Activated CD8-positive, alpha-beta T cell treated with anti-CD3 and anti-CD28 coated beads, Interleukin-2, amount 10 ng/mL, durations not matched to agents 7 days and 5 days (primary cell): ENCODE measurements at places on chromosomes 2 and 18. TPM values are rescaled to one million over a fixed set of nuclear protein-coding genes. Genes with fewer than 3 reads are reported as not detected.

HSBP1L1 gene
- 0.50 TPM for total RNA-seq

ACYP2 gene
- 9.0 TPM for total RNA-seq

UGT1A10 gene
- not detected for total RNA-seq

RTKN gene
- 0.37 TPM for total RNA-seq

ICA1L gene
- total RNA-seq = 5.1 TPM

ERFE gene
- total RNA-seq = 0.50 TPM

NEB gene
- 0.40 TPM for total RNA-seq

ALLC gene
- total RNA-seq = not detected

HMSD gene
- not detected for total RNA-seq

SRD5A2 gene
- total RNA-seq = not detected

ANKRD36C gene
- 95.1 TPM for total RNA-seq

POTEI gene
- total RNA-seq = not detected

ACOXL gene
- total RNA-seq = not detected

NCKAP5 gene
- not detected for total RNA-seq

TBR1 gene
- 0.10 TPM for total RNA-seq

SUPT7L gene
- 30.1 TPM for total RNA-seq

RAD51AP2 gene
- total RNA-seq = not detected

SERPINB7 gene
- total RNA-seq = not detected

HOXD4 gene
- total RNA-seq = not detected

LYG2 gene
- total RNA-seq = not detected

POTEE gene
- total RNA-seq = 1.0 TPM

DSC3 gene
- total RNA-seq = not detected

LIMS1 gene
- 41.1 TPM for total RNA-seq

ARPC2 gene
- total RNA-seq = 821 TPM

PRPF40A gene
- 116 TPM for total RNA-seq

FNDC4 gene
- not detected for total RNA-seq
